ENCODE measurements at places on chromosomes 11 and 22.

DNA sequence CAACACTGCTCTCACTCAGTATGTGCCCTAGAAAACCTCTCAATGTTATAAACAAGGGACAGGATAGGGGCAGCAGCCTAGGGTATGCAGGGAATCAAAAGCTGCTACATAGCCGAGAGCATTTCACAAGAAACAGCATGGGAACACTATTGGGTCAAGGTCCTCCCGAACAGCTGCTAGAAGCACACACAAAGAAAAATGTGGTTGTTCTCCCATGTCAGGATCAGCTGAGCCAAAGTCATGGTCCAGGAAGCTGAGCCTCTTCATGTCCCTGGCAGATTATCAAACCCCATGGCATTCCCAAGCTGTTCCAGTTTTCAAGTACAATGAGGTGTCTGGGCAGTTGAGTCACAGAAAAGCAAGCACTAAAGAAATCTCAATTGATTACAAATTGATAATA, 21.0 kb upstream of the GDPD4 start:
- peak; percentile 75 for DNase-seq

GRCh38 chr11:66317322-66317722, 478 bp upstream of the CD248 start:
- peak; percentile 76 for DNase-seq

DNA sequence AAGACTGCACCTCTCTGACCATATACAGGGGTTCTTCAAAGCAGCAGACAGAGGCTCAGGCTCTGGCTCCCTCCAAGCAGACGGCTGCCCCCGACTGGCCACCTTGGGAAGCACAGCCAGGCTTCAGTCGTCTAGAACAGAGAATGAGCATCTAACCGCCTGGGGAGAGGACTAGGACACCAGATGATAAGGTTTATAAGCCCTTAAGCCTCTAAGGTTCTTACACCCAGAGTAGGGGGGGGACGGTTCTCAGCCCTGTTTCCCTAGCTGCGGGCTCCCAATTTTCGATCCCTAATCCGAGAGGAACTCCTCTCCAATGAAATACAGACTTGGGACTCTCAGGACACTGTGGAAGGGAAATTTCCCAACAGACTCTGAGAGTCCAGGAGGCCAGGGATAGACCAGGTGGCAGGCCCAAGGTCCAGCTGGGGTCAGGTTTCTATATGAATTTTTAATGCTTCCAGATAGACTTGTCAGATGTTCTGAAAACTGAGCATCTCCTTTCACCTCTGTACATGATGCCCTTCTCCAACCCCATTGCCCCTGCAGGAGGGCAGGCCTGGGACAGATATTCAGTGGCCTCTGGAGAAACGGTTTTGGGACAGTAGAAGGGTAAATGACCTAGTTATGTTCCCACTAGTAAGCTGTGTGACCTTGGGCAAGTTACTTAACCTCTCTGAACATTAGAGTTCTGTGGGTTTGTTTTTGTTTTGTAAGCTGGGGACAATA, 20.2 kb downstream of the RTN4RL2 start:
- peak; percentile 74 for DNase-seq

GRCh38 chr11:7077101-7077500, 11.7 kb upstream of the RBMXL2 start:
- no peak for DNase-seq
